Stimulated activated CD8-positive, alpha-beta memory T cell treated with anti-CD3 and anti-CD28 coated beads, Interleukin-2, amount 100 ng/mL, for 1 hour (primary cell): ENCODE measurements at places on chromosomes 2 and 18.

DNA sequence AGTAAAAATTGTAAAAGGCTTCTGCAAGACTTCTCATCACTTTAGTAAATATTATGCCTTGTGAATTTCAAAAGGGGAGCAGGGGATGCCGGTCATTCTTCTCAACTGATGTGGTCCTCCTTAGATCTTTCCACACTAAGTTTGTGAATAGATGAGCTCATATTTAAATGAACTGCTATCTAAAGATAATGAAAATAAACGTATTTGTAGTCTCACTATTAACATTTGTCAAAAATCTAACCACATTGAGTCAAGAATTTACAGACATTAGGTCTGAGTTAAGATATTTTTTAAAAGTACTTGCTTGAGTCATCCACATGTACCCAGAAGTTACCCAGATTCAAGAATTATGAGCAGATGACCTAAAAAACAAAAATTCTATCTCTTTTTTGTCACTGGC lies 6.5 kb downstream of the PRPF40A start:
- no peak for DNase-seq

DNA sequence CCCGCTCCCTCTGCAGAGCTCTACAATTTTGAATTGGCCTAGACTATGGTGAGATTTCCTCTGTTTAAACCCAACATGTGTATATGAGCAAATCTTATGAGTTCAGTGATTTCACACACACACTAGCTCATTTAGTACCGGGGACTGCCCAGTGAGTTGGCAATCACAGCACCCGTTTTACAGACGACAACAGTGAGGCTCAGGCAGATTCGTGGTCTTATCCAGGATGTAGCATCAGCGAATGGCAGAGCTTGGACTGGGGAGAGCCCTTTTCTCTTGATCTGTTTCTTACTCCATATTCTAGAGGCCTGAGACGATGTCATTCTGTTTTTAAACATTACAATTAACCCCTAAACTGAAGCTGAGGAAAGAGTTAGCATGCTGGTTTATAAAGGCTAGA lies 419.9 kb downstream of the NBAS start:
- no peak for DNase-seq

DNA sequence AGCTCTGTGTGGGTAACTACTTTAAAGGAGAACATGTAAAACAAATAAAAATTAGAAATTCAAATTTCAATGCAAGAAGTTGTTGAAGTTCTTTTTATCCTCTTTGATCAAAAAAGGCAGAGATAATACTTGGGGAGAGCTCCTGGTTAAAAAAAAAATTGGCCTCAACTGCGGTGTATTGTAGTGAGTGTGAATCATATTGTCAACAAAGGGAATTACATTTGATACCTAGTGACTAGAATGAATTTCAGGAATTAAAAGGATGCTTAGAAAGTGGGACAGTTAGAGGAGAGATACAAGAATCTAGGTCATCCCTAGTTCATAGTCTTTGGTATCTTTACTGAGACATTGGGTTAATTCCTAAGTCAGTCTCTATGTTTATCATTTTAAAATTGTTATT lies 473.0 kb downstream of the CCDC85A start:
- DNase-seq: no peak

DNA sequence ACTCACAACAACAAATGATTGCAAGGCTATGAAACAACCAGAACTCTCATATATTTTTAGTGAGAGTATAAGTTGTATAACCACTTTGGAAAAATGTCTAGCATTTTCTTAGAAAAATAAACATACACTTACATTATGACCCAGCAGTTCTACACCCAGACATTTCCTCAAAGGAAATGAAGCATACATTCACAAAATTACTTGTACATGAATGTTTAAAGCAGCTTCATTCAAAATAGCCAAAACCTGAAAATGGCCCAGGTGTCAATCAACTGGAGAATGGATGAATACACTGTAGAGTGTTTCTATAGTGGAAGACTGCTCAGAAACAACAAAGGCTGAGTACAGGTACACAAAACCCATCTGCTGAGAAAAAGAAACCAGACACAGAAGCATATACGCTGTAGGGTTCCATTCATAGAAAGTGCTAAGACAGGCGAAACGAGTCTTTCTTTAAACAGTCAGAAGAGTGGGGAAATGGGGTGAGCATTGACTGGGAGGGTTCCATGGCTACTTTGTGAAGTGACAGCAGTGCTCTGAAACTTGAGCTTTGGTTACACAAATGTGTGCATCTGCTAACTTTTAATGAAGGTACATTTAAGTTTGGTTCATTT lies 799.0 kb downstream of the DCDC2C start:
- no peak for DNase-seq

DNA sequence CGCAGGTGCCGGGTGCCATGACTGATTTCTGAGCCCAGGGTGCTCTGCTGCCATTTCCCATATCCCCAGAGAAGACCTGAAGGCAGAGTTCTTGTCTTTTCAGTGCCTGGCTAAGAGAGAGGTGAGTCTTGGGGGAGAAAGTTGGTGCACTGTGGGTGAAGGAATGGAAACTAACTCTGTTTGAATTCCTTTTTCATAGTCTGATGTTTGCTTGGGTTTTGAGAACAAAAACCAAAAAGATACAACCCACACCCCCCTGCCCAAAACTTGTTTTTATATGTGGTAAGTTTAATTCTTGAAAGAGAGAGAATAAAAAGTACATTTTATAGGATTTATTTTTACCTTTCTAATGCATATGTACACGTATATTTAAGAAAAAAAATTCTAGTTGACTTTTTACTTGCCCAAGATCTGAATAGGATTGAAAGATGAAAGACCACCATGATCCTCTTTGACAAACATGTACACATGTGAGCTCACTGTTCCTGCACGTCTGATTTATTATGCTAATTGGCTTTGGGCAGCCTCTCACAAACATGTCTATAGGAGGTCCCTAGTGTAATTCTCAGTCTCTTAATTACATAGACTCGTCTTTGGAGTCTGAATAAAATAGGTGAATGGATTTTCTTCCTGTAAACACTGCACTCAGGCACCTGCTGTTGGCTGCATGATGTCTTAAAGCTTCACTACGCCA lies 46.3 kb downstream of the ARL4C start:
- DNase-seq: no peak

DNA sequence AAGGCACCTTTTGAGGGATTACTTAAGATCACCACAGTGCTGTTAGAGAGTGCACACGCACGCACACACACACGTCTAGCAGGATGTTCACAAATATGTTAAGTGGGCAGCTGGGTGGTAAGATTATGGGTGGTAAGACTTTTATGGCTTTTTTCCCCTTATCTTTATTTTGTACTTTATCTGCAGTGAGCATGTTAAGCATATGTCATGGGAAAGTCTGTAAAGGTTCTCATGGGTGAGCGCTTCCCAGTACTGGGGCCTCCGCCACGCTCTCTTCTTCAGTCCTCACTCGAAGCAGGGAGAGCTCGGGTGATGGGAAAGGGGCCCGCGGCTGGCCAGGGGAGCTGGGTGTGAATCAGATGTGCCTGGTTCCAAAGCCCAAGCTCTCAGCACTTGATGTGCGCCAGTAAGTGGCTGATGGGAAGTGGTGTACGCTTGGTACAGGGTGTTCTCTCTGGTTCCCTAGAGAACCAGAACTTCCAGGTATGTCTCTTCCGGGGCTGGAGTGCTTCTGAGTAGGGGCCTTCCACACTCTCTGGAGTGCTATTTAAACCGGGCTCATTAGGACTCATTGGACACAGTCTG lies 83.9 kb upstream of the YWHAQ start:
- DNase-seq: no peak

DNA sequence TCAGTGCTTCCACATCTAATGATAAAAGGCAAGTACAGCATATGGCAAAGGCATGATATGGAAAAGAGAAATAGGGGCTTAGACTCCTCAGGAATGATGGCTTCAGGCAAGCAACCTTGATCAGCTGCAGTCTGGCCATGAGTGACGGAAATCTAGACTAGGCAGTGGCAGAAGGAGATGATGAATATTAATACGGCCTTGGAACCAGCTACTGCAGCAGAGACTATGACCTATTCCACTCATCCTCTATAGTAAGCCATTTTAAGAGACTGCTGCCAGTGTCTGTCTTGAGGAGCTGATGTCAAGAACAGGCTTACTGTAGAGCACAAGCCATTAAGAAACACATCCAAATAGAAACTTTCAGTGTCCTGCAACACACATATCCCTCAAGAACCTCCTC lies 23.7 kb downstream of the ASXL2 start:
- DNase-seq: no peak

DNA sequence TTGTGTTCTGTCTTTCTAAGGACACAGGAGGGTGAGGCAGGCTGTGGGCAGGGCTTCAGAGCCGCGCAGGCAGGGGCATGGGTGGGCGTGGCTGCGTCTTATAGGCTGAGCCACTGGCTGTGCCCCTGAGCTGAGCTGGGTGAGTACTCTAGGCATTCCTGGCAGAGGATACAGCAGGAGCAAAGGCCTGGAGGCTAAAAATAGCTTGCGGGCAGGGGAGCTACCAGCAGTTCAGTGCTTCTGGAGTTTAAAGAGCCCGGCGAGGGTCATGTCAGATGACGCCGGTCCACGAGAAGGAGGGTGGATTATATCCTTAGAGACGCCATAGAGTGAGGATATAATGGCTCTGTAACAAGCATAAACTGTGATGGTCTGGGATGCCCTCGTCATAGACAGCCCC lies 31.5 kb upstream of the PDIA6 start:
- no peak for DNase-seq

GRCh38 chr2:39538718-39539117 lies 101.6 kb upstream of the MAP4K3 start:
- no peak for DNase-seq

- DNase-seq: no peak
These were observed 57.0 kb downstream of the SH3RF3 start for GRCh38 chr2:109185821-109186570.

DNA sequence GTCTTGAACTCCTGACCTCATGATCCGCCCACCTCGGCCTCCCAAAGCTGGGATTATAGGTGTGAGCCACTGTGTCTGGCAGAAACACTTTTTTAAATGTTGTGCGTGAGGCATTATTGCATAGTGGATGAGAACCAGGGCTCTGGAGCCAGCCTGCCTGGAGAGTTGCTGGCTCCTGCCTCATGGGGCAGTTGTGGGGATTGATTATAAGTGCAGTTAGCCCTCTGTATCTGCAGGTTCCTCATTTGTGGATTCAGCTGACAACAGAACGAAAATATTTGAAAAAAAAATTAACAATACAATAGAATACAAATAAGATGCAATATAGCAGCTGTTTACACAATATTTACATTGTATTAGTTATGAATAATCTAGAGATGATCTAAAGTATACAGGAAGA lies 129.4 kb upstream of the EML6 start:
- DNase-seq: no peak

GRCh38 chr18:46555724-46556123 lies 101.3 kb downstream of the LOXHD1 start:
- DNase-seq: no peak

GRCh38 chr2:106886916-106887758 lies 1.2 kb upstream of the ST6GAL2 start:
- DNase-seq: no peak

- no peak for DNase-seq
These were observed 96.3 kb upstream of the TMEM18 start for GRCh38 chr2:773256-774160.

GRCh38 chr18:56652802-56653201 lies 1.6 kb downstream of the WDR7 start:
- no peak for DNase-seq

DNA sequence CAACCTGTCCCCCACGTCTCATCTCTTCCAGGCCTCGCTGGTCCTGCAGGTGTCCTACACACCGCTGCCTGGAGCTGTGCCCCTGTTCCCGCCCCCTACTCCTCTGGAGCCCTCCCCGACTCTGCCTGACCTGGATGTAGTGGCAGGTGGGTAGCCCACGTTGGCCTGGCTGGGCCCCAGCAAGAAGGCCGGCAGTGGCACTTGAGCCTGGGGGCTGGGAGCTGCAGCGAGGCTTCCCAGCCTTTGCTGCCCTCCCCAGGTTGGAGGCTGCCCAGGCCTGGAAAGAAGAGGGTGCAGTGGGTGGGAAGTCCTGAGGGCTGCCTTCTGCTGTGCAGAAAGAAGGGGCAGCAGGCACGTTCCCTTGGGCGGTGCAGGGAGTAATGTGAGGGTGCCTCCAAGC lies 58.4 kb downstream of the DYSF start:
- no peak for DNase-seq

GRCh38 chr2:175432021-175432420 lies 250.5 kb upstream of the ATP5MC3 start:
- no peak for DNase-seq

DNA sequence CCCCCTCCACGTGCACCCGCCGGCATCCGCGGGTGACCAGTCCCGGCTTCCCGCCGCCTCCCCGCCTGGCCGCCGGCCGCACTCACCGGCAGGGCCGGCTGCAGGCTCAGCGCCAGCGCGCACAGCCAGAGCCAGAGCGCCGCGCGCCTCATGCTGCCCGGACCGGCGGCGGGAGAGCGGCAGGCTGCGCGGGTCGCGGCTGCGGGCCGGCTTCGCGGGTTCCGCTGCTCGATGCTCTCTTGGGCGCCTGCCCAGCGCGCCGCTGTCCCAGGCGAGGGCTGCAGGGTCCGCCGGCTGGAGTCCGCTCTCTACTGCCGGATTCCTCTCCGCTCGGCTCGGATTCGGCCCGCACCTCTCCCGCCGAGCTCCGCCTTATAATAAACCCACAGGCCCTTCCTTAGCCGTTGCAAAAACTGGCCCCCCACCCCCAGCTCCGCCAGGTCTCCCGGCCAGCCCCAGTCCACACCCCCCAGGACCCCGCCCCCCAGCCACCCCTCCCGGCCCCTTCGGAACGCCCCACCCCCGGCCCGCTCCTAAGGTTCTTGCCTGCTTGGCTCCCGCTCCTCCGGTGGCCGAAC lies at the start of gene SDC1:
SDC1 (minus strand) TSS at position 415 of the 578 bp plus-strand sequence; CDS start at position 152, 263 bp downstream.
- no peak for DNase-seq

- DNase-seq: no peak
These were observed 58.4 kb upstream of the DNMT3A start for GRCh38 chr2:25400169-25400568.

GRCh38 chr2:177432703-177433102 lies 40.1 kb downstream of the AGPS start:
- DNase-seq: no peak

DNA sequence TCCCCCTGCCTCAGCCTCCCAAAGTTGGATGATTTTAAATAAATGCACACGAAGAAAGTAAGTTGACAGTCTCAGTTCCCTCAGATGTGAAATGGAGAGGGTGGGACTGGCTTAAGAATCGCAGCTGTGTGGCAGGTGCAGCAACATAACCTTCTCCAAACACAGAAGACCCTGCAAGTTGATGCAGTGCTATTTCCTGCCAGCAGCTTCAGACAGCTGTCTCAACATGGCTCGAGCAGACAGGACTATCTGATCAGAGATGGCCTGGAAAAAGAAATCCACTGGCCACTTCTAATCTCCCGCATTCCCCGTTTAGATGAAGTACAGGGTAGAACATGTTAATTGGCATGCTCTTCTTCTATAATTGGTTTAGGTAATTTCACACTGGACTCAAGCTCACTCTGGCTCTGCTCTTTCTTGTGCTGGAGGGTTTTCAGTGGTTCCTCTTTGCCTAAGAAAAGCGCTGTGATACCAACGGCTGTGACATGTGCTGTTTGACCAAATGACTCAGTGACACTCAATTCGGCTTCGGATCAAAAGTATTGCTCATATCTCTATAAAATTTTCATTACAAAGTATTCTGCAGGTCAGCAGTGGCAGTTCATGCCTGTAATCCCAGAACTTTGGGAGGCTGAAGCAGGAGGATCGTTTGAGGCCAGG lies 40.2 kb downstream of the MYOM1 start:
- no peak for DNase-seq
